H1 (cell line): ENCODE measurements at places on chromosomes 3 and 15. TPM values are rescaled to one million over a fixed set of nuclear protein-coding genes. Genes with fewer than 3 reads are reported as not detected.
A peak's percentile ranks its signal among the peaks of the same experiment; 100 is the strongest.

ARHGEF26 gene
- total RNA-seq, result 13.3 and 15.6 TPM in 2 replicates

PPM1L gene
- 17.3 and 18.1 TPM in 2 replicates for total RNA-seq

MESP2 gene
- 0.35 and 0.38 TPM in 2 replicates for total RNA-seq

DNA sequence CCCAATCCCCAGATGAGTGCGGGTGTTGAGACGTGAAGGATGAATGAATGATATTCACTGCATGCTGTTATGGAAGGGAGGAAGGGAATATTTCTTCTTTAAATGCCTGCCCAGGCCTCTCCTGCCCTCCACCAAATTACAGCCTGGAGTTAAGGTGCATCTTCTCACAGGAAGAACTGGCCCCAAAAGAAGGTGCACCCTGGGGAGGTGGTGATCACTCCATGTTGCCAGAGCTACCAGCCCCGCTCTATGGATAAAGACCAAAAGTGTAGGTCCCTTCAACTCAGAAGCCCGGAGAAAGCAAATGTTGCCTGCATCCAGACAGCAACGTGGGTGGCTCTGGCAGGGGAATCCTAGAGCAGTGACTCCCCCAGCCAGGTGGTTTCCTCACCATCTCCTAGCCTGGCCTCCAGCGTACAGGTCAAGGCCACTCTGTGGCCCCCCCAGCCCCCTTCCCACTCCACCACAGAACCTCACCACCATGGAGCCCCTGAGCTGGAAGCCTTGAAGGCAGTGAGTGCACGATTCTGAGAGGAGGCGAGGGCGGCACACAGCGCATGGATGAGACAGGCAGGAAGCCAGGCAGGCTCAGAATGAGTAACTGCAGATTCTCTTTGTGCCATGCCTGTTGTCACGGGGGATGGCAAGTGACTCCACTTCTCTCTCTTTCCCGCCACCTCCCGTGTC lies 3.5 kb upstream of the VIPR1 start:
- no peak for DNase-seq
- no peak overlapping the region for H3K4me3 ChIP-seq
- no peak overlapping the region for H3K27ac ChIP-seq
- H3K36me3 ChIP-seq, result no peaks in the 10 kb centered on the region
- H3K27me3 ChIP-seq, result peaks cover 52% of the 10 kb centered on the region

GRCh38 chr3:45776611-45777010 lies 19.7 kb downstream of the SLC6A20 start:
- no peaks in the 10 kb centered on the region; the same call in 1 of the 2 replicates for H3K4me1 ChIP-seq
- H3K27ac ChIP-seq, result no peak overlapping the region
- no peak for DNase-seq

DNA sequence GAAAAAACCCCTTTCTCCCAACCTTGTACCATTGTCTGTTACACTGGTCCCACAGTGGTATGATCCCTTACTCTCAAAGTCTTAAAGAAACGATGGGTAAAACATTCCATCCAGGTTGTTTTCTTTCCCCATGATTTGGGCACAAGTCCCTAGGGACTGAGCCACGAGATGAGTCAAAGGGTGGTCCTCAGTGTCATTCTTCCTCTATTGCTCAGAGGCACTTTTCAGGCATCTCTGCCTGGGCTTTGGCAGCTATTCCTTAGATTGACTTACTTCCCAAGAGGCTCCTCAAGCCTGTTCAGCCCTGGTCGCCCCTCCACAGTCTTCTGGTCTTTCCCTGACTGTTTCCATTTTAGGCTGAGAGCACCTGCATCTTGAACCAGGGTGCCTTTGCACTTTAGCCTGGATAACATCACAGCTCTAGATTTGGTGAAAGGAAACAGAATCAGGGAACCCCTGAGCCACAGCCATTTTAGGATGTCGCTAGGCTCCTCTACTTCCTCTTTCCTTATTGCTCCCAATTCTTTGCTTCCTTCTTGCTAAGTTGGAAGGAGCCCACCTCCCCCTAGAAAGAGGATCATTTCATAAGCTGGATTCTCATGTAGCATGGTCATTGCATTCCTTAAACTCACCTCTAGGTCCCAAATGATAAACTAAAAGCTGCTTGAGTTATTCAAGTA lies 131.0 kb upstream of the TPRG1 start:
- H3K27me3 ChIP-seq, result no peaks in the 10 kb centered on the region
- H3K4me1 ChIP-seq, result no peaks in the 10 kb centered on the region
- no peaks in the 10 kb centered on the region for H3K36me3 ChIP-seq
- no peak overlapping the region for H3K4me3 ChIP-seq

DNA sequence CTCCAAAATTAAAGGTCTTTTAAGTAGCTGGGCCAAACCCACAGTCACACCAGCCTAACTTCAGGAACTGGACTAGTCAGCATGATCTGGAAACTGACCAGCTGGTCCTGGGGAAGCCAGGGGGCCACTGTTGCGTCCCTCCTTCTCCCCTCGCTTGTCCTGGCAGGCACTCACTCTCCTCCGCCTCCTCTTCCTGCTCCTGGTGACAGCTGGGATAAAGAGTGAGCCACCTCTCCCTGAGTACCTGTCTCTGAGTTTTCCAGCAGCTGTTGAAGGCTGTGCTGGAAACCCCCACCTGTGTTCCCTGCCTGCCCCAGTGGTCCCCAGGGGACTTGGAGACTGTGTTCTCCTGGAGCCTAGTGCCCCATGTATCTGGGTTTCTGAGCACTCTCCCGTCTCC lies 56.0 kb downstream of the FGD5 start:
- no peak for DNase-seq
- no peaks in the 10 kb centered on the region for H3K27me3 ChIP-seq
- no peak overlapping the region for H3K4me3 ChIP-seq
- no peak overlapping the region for H3K27ac ChIP-seq

DNA sequence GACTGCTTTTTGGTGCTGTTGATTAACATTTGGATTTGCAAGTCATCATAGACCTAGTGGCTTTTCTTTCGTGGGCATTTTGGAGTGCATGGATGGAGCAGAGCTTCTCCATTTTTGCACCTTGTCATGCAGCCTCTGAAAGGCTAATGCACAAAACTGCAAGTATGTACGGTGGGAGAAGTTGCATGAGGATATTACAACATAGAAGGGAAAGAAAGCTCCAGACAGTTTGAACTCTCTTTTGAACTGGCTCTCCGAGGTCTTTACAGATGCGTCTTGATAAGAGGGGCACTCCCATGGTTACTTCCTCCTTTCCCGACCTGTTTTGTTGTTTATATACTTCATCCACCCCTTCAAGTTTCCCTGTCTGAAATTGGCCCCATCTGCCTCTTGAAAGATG lies 147.1 kb upstream of the GBE1 start:
- no peaks in the 10 kb centered on the region for H3K36me3 ChIP-seq
- H3K4me3 ChIP-seq, result no peak overlapping the region
- H3K4me1 ChIP-seq, result no peaks in the 10 kb centered on the region
- H3K27me3 ChIP-seq, result no peaks in the 10 kb centered on the region
- no peak overlapping the region for H3K27ac ChIP-seq

DNA sequence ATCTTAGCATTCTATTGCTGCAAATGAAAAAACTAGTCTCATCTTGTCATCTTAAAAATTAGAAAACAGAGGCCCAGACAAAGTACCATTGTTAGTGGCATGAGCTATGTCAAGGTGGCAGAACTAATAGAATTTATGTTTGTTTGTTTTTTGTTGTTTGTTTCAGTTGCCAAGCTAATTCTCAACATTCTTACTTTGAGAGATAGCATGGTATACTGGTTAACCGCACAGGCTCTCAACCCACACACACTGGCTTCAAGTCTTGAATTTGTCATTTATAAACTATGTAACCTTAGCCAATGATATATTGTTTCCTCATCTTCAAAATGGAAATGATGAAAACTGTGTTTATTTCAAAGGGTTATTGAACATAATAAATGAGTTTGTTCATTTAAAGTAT lies 367.6 kb upstream of the PLSCR5 start:
- H3K27ac ChIP-seq, result no peak overlapping the region
- no peaks in the 10 kb centered on the region for H3K36me3 ChIP-seq
- H3K4me3 ChIP-seq, result no peak overlapping the region

DNA sequence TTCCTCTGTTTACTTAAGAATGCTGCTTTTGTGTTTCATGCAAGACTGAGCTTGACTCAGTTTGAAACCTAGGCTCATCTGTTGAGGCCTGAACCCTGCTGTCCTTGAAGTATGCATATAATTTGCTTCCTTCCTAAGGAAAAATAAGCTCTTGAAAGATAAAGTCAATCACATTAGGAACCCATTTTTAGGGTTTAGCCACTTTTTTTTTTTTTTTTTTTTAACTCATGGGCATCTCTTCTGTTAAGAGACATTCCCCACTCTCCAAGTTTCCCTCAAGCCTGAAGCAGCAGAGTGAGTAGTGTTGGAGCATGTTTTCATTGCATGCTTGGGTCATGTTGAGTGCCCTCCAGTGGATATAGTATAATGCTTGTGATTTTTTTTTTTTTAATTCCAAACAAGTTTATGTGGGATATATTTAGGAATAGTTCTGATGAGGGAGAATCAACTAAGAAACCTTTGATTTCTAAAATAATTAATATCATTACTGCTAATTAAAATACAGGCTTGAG lies 3.6 kb downstream of the CTNNB1 start:
- H3K27ac ChIP-seq, result no peak overlapping the region
- no peaks in the 10 kb centered on the region for H3K27me3 ChIP-seq
- peak overlapping the region; percentile 99 for H3K4me3 ChIP-seq
- peaks cover 15% of the 10 kb centered on the region for H3K4me1 ChIP-seq

DNA sequence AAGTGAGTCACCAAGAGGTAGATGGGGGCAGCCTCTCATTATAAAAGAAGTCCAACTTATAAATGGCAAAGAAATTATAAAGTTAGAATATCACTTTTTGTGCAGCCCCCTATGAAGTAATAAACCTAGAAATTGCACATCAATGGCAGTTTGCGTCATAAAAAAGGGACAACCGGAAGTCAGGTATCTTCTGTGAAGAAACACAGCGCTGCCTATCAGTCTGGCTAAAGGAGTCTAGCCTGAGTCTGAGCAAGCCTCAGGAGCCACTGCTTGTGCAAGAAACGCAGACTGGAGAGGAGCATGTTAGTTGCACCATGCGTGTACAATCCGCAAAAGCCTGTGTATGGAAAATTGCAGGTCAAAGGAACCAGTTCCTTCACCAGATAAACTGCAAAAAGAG lies 178.4 kb downstream of the ARRDC4 start:
- no peak overlapping the region for H3K4me3 ChIP-seq
- no peak overlapping the region for H3K27ac ChIP-seq
- H3K4me1 ChIP-seq, result no peaks in the 10 kb centered on the region
- no peaks in the 10 kb centered on the region for H3K27me3 ChIP-seq
- no peak for DNase-seq

DNA sequence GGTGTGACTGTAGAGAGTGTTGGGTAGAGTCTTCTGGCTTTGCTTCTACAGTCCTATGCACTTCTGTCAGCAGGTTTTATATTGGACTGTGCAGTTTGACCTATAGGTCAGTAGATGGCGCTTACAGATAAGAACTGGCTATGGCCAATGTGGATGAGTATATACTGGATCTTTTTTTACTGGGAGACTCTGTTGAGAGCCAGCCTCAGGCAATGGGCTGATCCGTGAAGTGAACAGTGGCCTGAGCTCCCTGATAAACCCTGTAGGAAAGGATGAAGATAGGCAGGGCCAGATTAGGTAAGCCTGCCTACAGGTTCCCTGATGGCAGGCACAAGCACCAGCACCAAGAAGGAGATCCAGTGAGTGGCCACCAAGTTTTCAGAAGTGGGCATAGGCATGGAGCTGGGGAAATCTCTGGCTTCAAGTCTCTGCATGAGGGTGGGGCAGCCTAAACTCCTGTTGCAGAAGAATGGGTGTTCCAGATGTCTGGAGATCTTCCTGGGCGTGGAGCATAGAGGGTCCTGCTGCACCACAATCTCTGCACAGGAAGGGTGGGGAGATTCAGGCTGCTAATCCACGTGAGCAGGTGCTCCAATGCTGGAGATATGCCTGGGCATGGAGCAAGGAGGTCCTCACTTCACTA lies 326.0 kb upstream of the SGO1 start:
- H3K27me3 ChIP-seq, result no peaks in the 10 kb centered on the region
- H3K36me3 ChIP-seq, result no peaks in the 10 kb centered on the region
- no peak overlapping the region for H3K4me3 ChIP-seq
- H3K27ac ChIP-seq, result no peak overlapping the region
- no peaks in the 10 kb centered on the region for H3K4me1 ChIP-seq

GRCh38 chr15:101017093-101017754 lies 98.1 kb downstream of the LRRK1 start:
- no peaks in the 10 kb centered on the region; the same call in 1 of the 2 replicates for H3K4me1 ChIP-seq
- peak; percentile 55 for DNase-seq
- no peaks in the 10 kb centered on the region for H3K27me3 ChIP-seq
- no peak overlapping the region for H3K27ac ChIP-seq

DNA sequence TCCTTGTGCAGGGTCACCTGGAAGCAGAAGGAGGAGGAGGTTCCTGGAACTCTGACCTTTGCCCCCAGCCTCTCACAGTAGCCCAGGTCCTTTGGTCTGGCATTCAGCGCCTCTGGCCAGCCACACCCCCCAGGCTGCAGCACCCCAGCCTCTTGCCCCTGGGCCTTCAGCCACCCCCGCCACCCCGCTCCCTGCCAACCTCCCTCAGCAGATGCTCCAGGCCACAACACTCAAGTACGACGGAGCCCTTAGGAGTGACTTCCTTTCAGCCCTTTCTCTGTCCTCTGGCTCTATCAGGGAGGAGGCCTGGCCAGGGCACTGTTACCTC lies 45.2 kb downstream of the GRIP2 start:
- no peak overlapping the region for H3K27ac ChIP-seq
- H3K4me1 ChIP-seq, result no peaks in the 10 kb centered on the region; the same call in 1 of the 2 replicates
- DNase-seq, result no peak
- H3K36me3 ChIP-seq, result no peaks in the 10 kb centered on the region
- H3K4me3 ChIP-seq, result no peak overlapping the region

- no peak overlapping the region for H3K4me3 ChIP-seq
- no peaks in the 10 kb centered on the region for H3K36me3 ChIP-seq
- DNase-seq, result peak; percentile 52
- H3K4me1 ChIP-seq, result no peaks in the 10 kb centered on the region
These were observed 88.6 kb upstream of the ZNF385D start for GRCh38 chr3:21839592-21839991.

GRCh38 chr3:120286465-120286864 lies 1.4 kb upstream of the GPR156 start:
- no peak overlapping the region for H3K4me3 ChIP-seq
- no peaks in the 10 kb centered on the region for H3K36me3 ChIP-seq
- H3K27ac ChIP-seq, result no peak overlapping the region

DNA sequence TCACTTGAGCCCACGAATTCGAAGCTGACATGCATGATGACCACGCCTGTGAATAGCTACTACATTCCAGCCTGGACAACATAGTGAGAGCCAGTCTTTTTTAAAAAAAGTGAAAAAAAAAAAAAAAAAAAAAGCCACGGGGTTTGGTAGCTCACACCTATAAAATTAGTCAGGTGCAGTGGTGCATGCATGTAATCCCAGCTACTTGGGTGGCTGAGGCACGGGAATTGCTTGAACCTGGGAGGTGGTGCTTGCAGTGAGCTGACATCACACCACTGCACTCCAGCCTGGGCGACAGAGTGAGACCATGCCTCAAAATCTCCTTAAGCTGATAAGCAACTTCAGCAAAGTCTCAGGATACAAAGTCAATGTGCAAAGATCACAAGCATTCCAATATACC lies 44.4 kb downstream of the CSNK1G1 start:
- no peak overlapping the region for H3K4me3 ChIP-seq
- no peaks in the 10 kb centered on the region for H3K36me3 ChIP-seq
- no peak overlapping the region for H3K27ac ChIP-seq
- H3K27me3 ChIP-seq, result no peaks in the 10 kb centered on the region
- no peak for DNase-seq
